ENCODE measurements at places on chromosomes 11 and 22.

DNA sequence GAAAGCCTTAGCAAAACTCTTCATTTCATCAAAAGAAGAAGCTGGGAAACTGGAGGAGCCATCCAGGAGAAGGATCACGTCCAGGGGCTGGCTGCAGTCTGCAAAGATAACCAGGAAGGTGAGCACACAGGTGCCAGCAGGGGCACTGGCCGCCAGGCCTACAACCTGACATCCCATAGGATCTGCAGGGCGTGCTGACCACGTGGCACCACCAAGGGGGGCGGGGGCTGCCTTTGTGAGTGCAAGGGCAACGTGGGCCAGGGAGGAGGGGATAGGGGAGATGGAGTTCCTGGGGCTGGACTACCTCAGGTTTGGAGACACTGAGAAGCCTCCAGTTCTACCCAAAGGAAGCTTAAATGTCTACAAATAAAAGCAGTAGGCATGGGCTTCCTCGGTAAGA lies 102.7 kb upstream of the CCT8L2 start:
- no peak for DNase-seq

GRCh38 chr22:39208013-39208680 lies 36.6 kb downstream of the PDGFB start:
- no peak for DNase-seq

GRCh38 chr11:128735935-128736605 lies 42.2 kb downstream of the FLI1 start:
- DNase-seq: no peak

DNA sequence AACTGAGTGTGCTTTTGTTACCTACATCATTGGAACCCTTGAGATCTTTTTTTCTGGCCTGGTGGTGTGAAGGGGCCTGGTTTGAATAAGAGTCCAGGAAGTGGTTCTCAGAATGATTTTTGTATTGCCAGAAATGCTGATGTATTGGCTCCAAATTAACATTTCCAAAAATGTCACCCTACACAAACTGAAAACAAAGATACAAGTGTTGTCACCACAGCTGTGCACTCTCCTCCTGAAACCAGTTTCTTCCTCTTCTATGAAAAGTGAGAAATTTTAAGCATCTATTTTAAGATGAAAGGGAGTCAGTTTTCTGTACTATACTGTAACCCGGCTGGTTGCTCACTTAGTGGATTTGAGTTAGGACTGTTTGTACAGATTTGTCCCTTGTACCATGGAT lies 218.8 kb downstream of the PGR start:
- no peak for DNase-seq

DNA sequence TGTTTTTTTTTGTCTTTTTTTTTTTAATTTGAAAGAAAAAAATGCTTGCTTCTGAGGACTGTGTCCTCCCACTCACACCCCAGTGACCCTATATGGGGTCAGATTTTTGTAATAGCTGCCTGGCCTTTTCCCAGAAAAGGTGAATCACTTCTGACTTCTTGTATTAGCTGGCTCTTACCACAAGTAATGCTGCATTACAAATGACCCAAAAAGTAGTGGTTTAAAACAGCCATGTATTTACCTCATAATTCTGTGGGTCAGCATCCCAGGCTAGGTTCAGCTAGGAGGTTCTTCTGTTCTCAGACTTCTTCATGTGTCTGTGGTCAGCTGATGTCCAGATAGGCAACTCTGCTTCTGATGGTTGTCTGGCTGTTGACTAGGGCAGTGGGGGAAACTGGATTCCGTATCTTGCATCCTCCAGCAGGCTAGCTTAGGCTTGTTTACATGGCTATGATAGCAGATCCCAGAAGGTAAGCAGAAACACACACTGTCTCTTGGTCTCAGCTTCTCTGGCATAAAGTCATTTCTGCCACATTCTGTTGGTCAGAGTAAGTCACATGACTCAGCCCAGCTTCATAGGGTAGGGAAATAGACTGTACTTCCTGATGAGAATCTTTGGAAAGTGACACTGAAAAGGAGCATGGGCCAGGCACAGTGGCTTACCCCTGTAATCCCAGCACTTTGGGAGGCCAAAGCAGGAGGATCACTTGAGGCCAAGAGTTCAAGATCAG lies 19.5 kb downstream of the LHFPL7 start:
- DNase-seq: no peak

DNA sequence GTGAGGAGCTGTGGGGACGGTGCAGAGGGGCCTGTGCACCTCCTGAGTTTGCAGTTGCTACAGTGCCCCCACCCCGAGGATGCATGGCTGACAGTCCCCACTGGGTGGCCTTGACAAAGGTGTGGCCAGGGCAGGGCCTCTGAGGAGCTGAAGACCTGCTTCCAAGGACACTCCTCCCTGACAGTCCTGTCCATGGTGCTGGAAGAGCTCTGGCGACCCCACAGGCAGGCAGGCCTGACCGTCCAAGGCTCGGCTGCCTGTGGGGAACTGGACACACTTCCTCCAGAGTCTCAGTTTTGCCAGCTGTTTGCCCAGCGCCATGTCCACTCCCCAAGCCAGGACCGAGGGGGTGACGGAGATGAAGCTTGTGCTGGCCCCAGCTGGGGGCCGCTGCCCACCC lies 32.7 kb downstream of the BRSK2 start:
- DNase-seq: no peak
